ENCODE measurements at places on chromosomes 11 and 22.

DNA sequence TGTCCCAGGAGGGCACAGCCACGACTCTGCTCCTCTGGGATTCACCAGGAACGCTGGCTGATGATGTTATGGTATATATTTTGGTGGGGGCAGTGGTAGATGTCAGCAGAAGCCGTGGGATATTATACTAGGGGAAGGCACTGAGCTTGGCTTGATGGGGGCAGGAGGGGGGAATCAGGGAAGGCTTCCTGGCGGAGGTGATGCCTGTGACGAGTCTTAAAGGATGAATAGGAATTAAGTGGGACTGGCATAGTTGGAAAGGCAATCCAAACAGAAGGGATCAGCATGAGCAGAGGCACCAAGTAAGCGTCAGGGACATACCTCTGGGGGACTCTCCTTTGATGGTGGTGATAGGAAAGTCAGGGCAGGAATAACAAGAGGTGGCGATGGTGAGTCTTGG, 47.6 kb downstream of the TP53I11 start:
- no peak for DNase-seq
- H3K4me1 ChIP-seq, result no peaks in the 10 kb centered on the region
- H3K27me3 ChIP-seq, result no peaks in the 10 kb centered on the region
- no peak overlapping the region for H3K4me3 ChIP-seq
- no peak overlapping the region for H3K27ac ChIP-seq

- no peak overlapping the region for H3K4me3 ChIP-seq
- DNase-seq, result no peak
- no peaks in the 10 kb centered on the region for H3K4me1 ChIP-seq
Observed at GRCh38 chr22:49022816-49023160, 804.9 kb downstream of the BRD1 start.

DNA sequence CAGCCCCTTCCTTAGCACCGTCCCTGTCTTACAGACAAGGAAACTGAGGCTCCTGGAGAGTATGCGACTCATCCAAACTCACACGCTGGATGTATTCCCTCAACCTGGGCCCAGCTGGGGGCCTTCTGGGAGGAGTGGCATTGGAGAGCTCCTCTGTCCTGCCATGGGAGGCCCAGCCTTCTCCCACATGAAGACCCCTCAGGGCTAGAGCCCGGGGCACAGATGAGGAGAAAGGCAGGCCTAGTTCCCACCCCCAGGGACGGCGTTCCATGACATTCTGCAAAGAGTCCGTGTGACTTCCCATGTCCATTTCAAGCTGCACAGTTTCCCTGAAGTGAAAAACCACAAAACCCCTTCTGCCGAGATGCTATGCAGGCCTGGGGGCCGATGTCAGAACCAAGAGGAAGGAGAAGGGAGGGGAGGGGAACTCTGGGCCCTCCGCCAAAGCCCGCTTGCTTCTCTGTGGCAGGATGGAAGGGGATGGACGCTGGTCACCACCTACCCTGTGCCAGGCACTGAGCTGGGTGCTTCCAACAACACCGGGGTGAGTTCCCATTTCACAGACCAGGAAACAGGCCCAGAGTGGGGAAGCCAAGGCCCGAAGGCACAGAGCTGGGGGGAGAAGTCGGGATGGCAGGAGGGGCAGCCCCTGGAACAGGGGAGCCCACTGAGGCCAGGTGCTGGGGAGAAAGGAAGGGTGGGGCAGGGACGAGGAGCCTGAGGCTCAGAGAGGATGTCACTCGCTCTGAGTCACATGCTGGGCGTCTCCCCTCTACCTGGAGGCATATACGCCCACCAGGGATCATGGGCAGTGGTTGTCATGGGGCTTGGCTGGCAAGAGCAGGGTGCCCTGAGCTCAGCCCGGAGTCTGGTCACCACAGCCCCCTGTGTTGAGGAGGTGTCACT, 15.7 kb downstream of the RAC2 start:
- H3K27ac ChIP-seq, result peak overlapping the region; percentile 34
- H3K27me3 ChIP-seq, result peaks cover 8% of the 10 kb centered on the region
- DNase-seq, result no peak
- H3K4me3 ChIP-seq, result no peak overlapping the region
- no peaks in the 10 kb centered on the region for H3K36me3 ChIP-seq

DNA sequence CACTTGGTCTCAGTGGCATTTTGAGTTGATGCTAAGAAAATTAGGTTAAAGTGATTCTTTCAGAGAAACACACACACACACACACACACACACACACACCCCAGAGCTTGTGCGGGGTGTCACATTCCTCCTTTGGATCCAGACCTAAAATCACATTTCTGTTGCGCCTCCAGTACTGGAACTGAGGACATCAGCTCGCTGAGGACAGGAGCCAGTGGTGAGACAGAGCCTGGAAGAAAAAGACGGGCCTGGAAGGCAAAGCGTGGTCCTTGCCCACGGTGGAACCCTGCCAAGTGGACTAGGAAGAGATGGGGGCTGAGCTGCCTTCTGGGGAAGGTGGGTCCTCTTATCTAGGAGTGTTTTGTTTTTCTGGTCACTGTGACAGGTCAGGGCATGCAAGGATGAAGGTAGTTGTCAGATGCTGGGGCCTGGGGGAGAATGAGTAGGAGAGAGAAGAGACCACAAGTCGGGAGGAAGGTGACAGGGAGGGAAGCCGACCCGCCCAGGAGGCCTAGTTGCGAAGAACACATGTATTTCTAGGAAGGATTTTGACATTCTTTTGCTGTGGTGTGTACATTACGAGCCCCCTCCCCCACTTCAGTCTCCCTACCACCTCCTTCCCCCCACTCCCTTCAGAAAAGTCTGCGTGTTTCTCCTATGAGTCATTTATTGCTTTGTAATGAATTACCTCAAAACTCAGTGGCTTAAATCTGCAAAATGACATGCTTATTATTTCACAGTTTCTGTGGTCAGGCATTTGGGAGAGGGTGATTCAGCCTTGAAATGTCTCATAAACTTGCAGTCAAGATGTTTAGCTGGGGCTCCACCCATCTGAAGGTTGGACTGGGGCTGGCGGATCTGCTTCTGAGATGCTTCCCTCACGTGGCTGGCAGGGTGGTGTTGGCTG, 4.8 kb upstream of the ELFN2 start:
- no peaks in the 10 kb centered on the region for H3K36me3 ChIP-seq
- H3K27ac ChIP-seq, result no peak overlapping the region
- no peak overlapping the region for H3K4me3 ChIP-seq

GRCh38 chr11:36131721-36132397, 157.4 kb downstream of the COMMD9 start:
- H3K27me3 ChIP-seq, result no peaks in the 10 kb centered on the region
- no peaks in the 10 kb centered on the region for H3K4me1 ChIP-seq
- no peak overlapping the region for H3K4me3 ChIP-seq
- H3K36me3 ChIP-seq, result no peaks in the 10 kb centered on the region

- H3K36me3 ChIP-seq, result no peaks in the 10 kb centered on the region
- H3K4me1 ChIP-seq, result no peaks in the 10 kb centered on the region
- H3K27ac ChIP-seq, result no peak overlapping the region
- H3K27me3 ChIP-seq, result peaks cover 5% of the 10 kb centered on the region
- no peak for DNase-seq
Observed at GRCh38 chr11:116548256-116548655, 224.5 kb downstream of the BUD13 start.

- no peaks in the 10 kb centered on the region for H3K27me3 ChIP-seq
- peak overlapping the region; percentile 96 for H3K27ac ChIP-seq
- H3K36me3 ChIP-seq, result peaks cover 5% of the 10 kb centered on the region
- DNase-seq, result peak; percentile 78
Observed at GRCh38 chr11:118911113-118911879, 14.4 kb downstream of the BCL9L start.

- no peaks in the 10 kb centered on the region for H3K36me3 ChIP-seq
- no peak overlapping the region for H3K27ac ChIP-seq
- peaks cover 6% of the 10 kb centered on the region for H3K4me1 ChIP-seq
- H3K4me3 ChIP-seq, result no peak overlapping the region
Observed at GRCh38 chr22:46129390-46130041, 20.8 kb upstream of the PPARA start.

GRCh38 chr11:64088162-64089026, 52.7 kb downstream of the FLRT1 start:
- H3K27me3 ChIP-seq, result no peaks in the 10 kb centered on the region
- DNase-seq, result no peak

- no peaks in the 10 kb centered on the region for H3K27me3 ChIP-seq
- no peaks in the 10 kb centered on the region for H3K36me3 ChIP-seq
- no peak for DNase-seq
Observed at GRCh38 chr11:35390737-35391682, 28.3 kb downstream of the SLC1A2 start.

GRCh38 chr11:76025068-76025467, 181.2 kb downstream of the WNT11 start:
- no peak overlapping the region for H3K4me3 ChIP-seq
- H3K27me3 ChIP-seq, result no peaks in the 10 kb centered on the region
- H3K36me3 ChIP-seq, result no peaks in the 10 kb centered on the region

DNA sequence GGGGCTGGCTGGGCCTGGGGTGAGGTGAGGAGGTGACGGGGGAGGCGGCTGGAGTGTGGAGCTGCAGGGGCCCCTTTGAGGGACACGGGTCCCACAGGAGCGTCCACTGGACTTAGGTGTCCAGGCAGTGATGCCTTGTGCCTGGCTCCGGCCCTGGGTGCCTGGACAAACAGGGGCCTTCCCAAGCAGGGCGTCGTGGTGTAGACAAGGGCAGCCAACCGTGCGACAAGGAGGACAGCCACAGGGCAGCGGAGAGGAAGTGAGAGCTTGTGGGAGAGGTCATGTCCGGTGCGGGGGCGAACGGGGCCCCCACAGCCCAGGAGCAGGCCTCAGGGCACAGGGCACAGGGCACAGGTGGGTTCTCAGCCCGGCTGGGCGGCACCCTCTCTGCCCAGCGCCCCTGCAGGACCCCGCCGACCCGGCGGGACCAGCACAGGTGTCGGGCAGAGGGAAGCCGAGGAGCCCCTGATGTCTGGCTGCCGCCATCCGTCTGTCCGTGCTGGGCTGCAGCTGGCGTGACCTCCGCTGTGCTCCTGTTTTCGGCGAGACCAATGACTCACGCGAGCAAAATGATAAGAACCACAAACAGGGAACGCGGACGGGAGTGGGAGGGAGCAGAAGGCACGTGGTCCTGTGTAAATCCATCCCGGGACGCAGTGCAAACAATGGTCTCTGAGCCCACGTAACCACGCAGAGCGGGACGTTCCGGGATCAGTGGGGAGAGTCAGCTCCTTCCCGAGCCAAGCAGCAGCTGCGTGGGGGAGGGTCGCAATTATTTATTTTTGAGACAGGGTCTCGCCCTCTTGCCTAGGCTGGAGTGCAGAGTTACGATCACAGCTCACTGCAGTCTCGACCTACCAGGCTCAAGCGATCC, 49.1 kb upstream of the A4GALT start:
- H3K36me3 ChIP-seq, result no peaks in the 10 kb centered on the region
- no peak overlapping the region for H3K27ac ChIP-seq
- H3K4me3 ChIP-seq, result no peak overlapping the region
- no peaks in the 10 kb centered on the region for H3K27me3 ChIP-seq
- no peak for DNase-seq

DNA sequence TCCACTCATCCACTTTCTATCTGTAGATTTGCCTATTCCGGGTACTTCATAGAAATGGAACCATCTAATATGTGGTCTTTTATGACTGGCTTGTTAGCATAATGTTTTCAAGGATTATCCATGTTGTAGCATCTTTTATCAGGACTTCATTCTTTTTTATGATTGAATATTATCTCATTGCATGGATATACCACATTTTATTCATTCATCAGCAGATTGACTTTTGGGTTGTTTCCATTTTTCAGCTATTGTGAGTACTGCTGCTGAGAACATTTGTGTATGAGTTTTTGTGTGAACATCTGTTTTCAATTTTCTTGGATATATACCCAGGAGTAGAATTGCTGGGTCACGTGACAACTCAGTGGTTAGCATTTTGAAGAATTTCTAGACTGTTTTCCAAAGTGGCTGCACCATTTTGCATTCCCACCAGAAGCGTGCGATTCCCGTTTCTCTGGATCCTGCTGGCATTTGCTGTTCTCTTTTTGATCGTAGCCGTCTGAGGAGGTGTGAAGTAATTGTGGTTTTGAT, 8.9 kb downstream of the DERL3 start:
- H3K36me3 ChIP-seq, result peaks cover 80% of the 10 kb centered on the region
- H3K4me3 ChIP-seq, result no peak overlapping the region
- peak; percentile 7 for DNase-seq
- no peaks in the 10 kb centered on the region for H3K27me3 ChIP-seq
- no peak overlapping the region for H3K27ac ChIP-seq

GRCh38 chr11:82815406-82815805, 81.7 kb upstream of the FAM181B start:
- H3K27me3 ChIP-seq, result no peaks in the 10 kb centered on the region
- H3K36me3 ChIP-seq, result no peaks in the 10 kb centered on the region
- H3K4me3 ChIP-seq, result no peak overlapping the region
- H3K4me1 ChIP-seq, result no peaks in the 10 kb centered on the region

GRCh38 chr11:119101759-119102423, at the start of gene DPAGT1:
TSS of gene DPAGT1 (minus strand) at chr11:119101853. CDS start at chr11:119101655, 198 bp downstream.
- peaks cover 41% of the 10 kb centered on the region for H3K4me1 ChIP-seq
- H3K27me3 ChIP-seq, result no peaks in the 10 kb centered on the region
- H3K36me3 ChIP-seq, result peaks cover 16% of the 10 kb centered on the region
- DNase-seq, result peak; percentile 96
- peak within 1 kb of the TSS; percentile 95 for H3K27ac ChIP-seq

DNA sequence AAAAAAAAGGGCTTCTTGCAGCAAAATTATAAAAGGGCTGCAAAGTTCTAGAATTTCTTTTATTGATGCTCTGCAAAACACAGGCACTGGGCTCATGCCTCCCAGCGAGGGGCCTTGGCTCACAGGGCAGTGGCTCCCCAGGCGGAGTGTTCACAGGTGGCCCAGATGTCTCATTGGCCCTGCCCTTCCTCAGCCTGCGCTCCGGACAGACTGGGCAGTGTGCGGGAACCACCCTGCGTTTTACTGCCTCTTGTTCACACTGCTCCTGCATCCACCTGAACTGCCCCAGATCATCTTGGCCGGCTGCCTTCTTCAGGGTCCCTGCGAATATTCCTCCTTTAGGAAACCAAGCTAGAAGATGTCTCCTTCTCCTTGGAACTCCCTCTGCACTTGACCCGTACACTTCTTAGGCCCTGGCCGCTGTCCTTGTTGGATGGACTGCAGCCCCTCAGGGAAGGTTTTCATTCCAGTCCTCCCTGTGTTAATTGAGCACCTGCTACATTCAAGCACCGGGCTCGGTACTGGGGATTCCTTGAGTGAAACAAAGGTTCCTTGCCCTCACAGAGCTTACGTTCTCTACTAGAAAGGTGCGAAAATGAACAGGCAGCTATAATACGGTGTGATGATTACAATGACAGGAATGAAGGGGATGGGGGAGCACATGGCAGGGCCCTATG, 4.5 kb downstream of the TUBA8 start:
- H3K27me3 ChIP-seq, result peaks cover 5% of the 10 kb centered on the region
- H3K36me3 ChIP-seq, result no peaks in the 10 kb centered on the region

GRCh38 chr11:60164550-60165075, 18.3 kb downstream of the MS4A6A start:
- no peak overlapping the region for H3K27ac ChIP-seq
- H3K36me3 ChIP-seq, result no peaks in the 10 kb centered on the region
- no peaks in the 10 kb centered on the region for H3K4me1 ChIP-seq
- DNase-seq, result no peak
- no peaks in the 10 kb centered on the region for H3K27me3 ChIP-seq

GRCh38 chr22:38298312-38299005, 18.8 kb downstream of the CSNK1E start:
- peaks cover 36% of the 10 kb centered on the region for H3K4me1 ChIP-seq
- H3K36me3 ChIP-seq, result peaks cover 98% of the 10 kb centered on the region
- no peak for DNase-seq
- H3K4me3 ChIP-seq, result no peak overlapping the region

Data from suprapubic skin (tissue), 4 donors.